ENCODE measurements at places on chromosomes 7 and 10.

DNA sequence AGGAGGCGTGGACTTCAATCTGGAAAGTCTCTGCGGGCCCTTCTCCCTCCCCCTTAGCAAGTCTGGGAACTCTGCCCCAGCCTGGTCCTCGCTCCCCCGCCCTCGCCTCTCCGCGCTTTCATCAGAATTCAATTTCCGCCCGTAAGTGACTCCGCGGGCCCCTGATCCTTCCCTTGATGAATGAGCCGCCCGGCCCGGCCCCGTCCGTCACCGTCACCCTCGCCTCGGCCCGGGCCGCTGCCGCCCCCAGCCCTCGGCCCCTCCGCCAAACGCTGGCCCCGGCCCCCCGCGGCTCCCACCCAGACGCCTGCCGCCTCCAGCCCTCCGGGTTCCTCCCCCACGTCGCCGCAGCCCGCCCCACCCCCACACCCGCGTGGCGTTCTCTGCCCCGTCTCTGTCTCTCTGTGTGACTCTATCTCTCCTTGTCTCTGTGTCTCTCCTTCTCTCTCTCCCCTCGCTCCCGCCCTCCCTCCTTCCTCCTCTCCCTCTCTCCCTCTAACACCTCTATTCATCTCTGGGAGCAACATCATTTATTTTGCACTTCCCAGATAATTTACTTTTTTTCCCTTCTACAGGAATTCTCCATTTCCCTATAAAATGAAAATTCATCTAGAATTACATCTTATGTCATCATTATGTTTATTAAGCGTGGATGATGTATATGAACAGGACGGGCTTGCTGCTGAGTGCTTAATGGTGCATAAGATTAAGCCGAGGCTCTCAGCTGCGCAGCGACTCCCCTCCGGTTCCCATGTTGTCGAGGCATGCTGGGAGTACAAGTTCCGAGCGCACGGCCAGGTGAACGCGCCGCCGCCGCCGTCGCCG is 91.2 kb upstream of the PAX2 start:
- peak; percentile 38 for DNase-seq

DNA sequence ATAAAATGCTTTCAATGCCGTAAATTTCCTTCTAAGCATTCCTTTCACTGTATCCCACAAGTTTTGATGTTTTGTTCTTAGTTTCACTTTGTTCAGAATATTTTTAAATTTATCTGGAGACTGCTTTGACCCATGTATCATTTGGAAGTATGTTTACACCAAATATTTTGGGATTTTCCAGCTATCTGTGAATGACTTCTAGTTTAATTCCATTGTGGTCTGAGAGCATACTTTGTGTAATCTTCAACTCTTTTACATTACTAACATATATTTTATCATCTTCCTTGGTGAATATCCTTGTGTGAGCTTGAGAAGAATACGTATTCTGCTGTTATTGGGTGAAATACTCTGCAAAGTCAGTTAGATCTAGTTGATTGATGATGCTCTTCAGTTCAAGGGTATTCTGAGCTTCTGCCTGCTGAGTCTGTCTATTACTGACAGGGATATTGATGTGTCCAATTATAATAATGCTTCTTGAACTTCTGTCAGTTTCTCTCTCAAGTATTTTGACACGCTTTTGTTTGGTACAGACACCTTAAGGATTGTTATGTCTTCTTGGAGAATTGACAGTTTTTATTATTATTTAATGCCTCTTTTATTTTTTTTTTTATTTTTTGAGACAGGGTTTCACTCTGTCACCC is 31.6 kb downstream of the MKLN1 start:
- no peak for DNase-seq

- no peak for DNase-seq
Measured at GRCh38 chr7:111112439-111112838, 21.5 kb downstream of the LRRN3 start.

DNA sequence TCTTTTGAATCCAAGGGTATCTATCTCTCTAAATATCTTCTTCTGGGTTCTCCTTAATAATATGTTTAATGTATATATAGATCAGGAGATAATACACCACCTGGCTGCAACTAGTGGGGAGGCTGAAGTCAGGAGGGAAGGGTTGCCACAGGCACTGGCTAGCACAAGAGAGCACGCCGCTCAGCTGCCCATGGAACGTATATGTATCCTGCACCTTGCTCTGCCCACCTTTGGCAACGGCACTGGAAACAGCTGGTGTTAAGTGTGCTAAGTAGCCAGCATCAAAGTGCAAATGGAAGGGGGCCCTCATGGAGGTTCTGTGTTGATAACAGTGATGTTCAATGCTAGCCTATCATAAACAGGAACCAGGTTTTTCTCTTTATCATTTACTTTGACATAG is 49.8 kb upstream of the FAM133B start:
- no peak for DNase-seq

- no peak for DNase-seq
Measured at GRCh38 chr7:25832929-25833328, 319.1 kb upstream of the NFE2L3 start.

DNA sequence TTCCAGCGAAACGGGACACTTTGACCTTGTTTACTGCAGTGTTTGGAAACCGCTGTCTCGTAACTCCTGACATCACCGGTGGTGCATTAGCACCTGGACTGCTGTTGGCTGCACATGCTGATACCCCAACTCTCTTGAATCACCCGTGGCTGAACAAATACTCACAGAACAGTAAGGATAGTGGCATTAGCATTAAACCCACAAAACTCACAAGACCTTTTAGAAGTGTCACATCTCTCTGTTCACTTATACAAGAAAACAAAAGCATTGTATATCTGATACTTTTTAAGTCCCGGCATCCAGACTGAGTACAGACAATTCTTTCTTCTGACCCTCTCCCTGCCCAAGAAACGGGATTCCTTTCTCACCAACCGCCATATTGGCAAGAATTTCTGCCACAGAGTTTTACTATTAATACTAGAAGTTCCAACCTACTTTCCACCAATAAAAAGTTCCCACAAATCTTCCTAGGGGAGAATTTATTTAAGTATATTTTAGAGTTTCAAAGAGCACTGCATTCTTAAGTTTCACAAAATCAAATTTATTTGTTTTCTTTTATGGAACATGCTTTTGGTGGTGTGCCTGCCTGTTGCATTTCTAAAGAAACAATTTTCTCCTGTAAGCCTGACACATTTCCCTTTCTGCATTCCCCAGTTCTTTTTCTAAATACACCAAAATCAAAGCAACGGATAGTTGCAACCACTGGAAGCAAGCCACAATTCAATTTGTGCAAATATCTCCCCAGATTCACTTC is 208.4 kb upstream of the KLF14 start:
- DNase-seq, result no peak

GRCh38 chr7:1950066-1950451 is 280.0 kb downstream of the ELFN1 start:
- no peak for DNase-seq

- DNase-seq, result no peak
Measured at GRCh38 chr7:13742126-13742525, 247.3 kb downstream of the ETV1 start.

DNA sequence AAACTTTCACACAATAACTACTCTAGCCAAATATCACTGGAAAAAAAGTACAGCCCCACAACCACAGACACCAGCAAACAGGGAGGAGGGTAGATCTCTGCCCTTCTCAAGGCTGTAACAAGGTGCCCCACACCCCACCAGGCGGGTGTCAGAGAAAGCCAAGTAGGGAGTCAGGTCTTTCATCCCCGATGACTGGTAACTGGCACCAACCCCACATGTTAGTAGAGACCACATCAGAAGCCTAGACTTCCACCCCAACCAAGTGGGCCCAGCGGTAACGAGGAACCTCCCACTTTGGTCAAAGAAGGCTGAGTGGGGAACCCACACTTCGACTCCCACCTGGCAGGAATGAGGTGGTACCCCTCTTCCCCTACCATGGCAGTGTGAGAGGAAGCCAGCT is 16.4 kb upstream of the RUFY2 start:
- peak; percentile 21 for DNase-seq

DNA sequence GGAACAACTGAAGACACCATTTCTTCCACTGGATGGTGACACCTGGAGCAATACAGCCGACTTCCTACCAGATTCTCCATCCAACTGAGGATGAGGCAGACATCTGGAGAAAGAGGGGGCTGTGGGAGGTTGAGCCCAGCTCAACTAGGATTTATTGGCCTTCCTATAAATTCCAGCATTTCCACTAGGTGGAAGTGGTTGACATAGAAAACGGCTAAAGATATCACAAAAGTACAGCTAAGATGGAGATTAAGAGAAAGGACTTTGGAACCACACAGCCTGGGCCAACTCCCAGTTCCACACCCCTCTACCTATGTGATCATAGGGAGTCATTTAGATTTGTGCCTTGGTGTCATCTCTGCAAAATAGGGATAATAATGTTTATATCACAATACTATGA is 61.3 kb upstream of the CAV2 start:
- DNase-seq, result no peak

DNA sequence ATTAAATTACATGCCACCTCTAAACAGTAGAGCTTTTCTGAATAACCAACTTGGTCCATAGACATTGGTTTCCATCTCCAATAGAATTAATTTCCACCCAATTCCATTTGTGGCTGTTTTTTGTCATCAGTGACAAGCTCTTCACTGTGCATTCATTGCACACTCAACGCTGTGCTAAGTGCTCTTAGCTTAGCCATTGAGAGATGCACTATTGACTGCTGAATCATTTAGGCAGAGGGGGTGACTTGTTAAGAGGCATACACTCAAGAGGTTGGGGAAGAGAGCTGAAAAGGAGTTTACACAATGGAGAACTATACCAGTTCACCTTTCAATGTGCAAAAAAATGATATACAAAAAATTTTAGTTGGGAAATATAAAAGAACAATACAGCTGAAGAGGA is 31.9 kb upstream of the CBLL1 start:
- no peak for DNase-seq

- no peak for DNase-seq
Measured at GRCh38 chr10:114233482-114233881, 5.6 kb upstream of the VWA2 start.

DNA sequence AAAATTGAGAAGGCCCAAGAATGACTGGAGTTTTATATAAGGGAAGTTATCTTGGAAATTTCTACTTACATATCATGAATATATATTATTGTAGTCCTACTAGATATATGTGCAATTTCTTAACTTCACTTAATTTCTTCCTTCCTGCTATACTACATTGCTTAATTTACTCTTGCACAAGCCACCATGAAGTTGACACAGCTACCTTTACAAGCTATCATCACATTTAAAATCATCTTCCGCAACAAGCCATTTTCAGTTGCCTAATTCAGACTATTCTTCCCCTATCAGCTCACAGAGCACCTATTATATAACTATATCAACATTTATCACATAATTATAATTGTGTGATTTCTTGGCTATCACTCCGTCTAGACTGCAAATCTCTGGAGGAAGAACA is 418.4 kb downstream of the PARD3 start:
- DNase-seq, result no peak

- no peak for DNase-seq
Measured at GRCh38 chr10:21692916-21693315, 158.9 kb downstream of the MLLT10 start.

DNA sequence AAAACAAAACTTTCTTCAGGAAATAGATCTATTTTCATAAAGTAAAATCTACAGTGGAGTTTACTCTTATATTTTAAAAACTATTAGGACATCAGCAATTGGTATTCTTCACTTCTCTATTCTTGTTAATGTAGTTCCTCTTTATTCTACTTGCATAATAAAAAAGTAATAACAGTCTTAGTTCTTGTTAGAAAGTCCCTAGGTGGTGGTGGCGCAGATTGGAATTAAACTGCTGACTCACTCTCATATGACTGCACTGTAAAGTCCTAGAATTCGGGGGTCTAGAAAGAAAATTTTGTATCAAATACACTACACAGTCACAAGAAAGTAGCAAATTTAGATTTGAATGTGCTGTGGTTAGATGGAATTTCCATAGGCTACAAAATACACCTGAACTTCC is 44.6 kb upstream of the TES start:
- no peak for DNase-seq

DNA sequence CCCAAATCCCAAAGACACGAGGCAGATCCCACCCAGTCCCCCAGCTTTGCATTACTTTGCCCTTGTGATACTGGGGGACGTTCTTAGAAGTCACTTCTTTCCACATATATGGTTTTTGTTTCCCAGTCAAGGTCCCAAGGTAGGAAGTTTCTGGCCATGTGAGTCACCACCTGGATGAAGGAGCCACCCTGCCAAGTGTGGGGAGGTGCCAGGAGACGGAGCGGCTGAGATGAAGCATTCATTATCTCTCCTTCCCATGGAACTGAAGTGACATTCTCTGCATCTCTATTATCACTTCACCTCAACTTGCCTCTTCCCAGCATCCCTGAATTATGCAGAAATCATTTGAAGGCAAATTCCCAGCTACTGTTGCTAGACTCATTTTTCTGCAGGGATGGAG is 136.2 kb upstream of the INSYN2A start:
- no peak for DNase-seq

DNA sequence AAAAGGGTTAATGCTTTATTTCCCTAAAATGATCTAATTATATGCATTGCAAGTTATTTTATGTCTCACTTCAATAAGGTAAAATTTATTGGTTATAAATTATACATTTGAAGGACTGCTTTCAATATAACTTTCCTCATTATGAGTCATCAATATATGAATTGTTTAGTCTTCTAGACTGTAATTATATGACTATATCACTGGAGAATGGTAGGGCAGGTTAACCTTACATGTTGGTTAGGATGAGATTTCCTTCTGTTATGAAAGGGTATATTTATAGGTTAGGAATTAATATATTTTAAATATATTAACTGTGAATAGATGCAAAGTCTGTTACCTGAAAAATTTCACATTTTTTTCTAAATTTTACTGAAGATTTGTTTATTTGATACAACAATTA is 406.4 kb upstream of the ETV1 start:
- no peak for DNase-seq

GRCh38 chr10:63866747-63867140 is 345.5 kb downstream of the REEP3 start:
- no peak for DNase-seq

- peak; percentile 4 for DNase-seq
Measured at GRCh38 chr7:81846398-81846797, 76.6 kb upstream of the HGF start.

DNA sequence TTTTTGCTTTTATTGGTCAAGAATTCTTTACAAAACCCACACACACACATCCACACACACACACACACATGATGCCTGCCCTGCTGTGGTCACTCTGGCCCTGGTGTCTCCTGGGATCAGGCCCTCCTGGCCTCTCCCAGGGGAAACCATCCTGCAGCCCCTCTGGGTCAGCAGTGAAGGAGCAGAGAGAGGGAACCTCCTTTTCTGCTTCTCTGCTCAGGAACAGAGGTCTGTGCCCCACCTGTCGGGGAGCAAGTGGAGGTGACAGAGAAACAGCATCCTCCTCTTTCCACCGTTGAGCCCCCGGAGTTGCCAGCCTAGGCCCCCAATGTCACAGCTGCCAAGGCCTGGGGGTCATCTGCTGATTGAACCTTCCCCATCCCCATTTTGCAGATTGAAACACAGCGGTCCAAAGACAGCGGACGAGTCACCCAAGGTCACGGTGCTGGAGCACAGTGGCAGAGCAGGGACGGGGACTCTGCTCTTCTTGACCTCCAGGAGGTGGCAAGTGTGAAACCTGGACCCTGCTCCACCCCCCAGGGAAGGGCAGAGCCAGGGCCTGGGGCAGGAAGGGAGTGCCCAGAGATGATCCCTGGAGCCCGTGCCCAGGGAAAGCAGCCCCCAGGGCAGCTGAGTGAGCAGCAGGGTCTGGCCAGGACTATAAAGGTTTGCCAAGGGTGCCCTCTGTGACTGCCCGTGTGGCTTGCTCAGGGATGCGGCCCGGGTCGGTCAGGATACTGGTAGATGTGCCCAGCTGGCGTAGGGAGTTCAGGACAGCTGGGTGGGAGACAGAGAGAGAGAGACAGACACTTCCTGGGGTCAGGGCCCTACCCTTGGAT is 15.0 kb upstream of the TBL2 start:
- DNase-seq, result no peak

GRCh38 chr7:116872026-116872425 is 9.6 kb downstream of the CAPZA2 start:
- no peak for DNase-seq
